Suppressor macrophage (primary cell): ENCODE measurements at places on chromosomes 1 and 21.

DNA sequence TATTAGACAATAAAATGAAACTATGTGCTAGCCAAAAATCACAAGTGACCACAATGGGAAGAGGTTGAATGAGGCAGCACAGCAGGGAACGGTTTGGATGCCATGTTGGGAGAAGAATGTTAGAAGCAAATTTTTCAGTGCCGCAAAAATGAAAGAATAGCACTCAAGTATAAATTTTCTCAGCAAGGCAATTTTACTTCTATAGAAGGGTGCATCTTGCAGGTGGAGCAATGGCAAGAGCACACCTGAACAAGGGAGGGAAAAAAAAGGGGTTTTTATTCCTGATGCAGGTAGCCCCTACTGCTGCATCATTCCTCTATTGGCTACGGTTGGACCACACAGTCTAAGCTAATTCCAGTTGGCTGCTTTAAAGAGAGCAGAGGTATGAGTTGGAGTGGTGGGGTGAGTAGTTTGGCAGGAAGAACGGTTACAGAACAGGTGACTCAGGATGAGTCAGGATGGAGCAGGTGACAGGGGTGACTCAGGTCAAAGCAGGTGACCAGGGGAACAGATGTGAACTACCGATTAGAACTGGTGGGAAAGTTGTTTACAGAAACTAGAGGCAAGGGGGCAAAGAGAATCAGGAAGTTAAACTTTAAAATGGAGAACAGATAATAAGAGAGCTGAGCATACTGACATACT is 301.1 kb upstream of the NRIP1 start:
- no peak for DNase-seq

DNA sequence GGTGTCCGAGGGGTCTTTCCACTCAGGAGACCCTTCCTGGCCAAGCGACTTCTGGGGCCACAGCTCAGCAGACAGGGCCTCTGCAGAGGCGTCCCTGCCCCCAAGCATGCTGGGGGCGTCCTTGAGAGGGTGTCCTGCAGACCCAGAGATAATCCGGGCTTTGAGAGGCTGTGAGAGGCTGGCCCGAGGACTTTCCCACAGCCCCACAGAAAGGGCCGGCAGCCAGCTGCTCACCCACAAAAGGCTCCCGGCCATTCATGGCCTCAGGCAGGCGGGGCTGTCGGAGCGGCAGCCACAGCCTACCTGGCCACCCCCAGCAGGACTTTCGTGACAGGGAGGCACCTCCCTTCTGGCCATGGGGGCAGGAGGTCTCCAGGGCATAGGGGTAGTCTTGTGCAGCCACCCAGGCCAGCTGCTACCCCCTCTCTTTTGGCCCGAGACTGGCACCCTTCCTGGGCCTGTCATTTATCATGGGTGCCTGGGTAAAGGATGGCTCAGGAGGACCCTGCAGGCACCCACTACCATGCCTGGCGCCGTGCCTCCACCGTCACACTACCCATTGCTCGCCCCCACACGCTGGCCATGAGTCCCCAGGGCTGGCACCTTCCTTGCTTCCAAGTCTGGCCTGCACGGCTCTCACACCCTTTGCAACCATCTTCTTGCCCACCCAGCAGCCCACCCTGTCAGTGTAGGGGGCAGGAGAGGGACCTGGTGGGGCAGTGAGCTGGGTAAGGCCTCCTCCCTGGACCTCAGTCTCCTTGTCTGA is 11.1 kb upstream of the TNFRSF14 start:
- DNase-seq: no peak

DNA sequence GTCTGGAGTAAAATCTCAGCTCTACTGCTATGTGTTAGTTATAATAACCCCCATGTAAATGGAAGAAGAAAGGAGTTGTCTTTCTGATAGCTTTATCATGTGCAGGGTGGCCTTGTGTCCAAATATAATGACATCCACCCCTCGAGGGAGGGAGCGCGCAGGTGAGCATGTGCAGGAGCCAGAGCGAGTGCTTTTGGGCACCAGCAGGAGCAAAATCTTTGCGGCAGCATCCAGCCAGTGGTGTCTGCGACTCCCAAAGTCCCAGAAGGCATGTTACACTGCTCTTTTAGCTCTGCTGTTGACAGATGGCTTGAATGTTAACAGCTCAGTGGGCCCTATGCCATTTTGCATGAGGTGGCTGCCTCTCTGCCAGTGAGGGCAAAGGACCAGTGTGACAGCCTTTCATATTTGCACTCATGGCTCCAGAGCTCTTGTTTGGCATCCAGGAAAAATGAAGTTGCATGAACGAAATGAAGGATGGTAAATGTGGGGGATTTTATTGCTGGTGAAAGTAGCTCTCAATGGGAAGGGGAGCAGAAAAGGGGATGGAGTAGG is 146.7 kb downstream of the HMCN1 start:
- DNase-seq: no peak

DNA sequence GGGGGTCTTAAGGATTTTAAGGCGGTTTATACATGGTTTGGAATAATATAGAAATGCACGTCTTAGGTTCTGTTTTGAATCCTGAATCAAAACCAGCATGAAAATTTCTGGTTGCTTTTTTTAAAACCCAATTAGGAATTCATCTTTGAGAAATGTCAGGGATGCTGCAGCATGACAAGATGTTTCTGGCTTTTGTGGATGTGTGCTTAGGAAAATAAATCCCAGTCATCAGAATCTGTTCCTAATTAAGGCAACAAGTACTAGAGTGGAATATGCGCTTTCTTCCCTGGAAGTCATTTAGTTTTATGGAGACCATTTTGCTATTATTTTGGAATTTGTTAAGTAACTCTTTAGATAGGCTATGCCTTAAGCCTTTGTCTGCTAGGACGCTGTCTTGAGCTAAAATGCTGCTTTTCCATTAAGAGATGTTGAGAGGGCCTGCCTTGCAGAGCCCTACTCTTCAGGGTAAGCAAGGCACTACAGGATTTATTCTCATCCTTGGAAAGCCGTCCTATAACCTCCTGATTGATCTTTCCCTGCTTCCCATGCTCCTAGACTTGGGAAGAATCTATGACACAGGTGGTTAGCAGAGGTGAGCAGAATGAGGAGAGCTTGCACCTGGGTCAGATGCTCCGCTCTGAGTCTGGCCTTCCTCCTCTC is 332.8 kb downstream of the DISC1 start:
- no peak for DNase-seq

DNA sequence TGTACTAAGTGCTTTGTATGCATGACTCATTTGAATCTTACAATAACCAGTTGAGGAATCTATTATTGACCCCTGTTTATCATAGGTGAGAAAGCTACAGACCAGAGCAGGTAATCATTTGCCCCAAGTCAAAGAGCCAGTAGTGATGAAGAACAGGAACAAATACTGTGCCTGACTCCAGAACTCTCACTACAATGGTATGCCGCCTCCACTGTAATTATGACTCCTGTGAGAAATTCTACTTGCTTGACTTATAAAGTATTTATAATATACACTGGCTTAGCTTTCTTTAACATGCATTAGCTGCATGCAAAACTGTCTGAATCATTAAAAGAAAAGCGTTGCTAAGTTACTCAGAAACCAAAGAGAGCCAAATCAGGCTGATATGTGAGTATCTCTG is 92.6 kb downstream of the ZNF281 start:
- DNase-seq: no peak

DNA sequence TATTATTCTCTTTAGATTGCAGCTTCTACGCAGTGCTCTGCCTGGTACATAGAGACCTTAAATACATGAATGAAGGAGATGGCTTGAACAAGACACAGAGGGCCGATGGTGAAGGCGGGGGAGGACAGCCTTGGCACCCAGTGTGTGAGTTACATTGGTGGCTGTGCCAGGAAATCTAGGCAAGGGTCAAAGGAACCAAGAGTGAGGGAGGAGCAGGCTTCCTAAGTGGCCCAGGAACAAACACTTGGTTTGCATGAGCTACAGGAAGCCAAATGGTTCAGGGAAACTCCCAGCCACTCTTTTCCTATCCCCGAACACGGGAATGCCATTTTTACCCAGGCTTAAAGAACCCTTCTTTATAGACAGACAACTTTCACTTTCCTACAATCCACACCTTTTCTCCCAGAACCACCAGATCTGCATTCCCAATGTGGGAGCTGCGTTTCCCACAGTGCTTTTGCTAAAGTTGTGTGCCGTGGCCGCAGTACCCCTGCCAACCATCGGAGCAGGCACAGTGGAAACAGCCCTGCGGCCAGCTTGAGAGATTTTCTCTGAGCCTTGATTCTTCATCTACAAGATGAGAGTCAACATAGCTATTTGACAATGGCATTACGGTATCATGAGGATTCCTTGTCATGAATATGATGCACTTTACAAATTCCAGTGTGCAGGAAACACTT is 3.5 kb upstream of the CLEC20A start:
- no peak for DNase-seq

- DNase-seq: peak; percentile 56
These were observed 759 bp downstream of the GPR157 start for GRCh38 chr1:9128166-9128519.

DNA sequence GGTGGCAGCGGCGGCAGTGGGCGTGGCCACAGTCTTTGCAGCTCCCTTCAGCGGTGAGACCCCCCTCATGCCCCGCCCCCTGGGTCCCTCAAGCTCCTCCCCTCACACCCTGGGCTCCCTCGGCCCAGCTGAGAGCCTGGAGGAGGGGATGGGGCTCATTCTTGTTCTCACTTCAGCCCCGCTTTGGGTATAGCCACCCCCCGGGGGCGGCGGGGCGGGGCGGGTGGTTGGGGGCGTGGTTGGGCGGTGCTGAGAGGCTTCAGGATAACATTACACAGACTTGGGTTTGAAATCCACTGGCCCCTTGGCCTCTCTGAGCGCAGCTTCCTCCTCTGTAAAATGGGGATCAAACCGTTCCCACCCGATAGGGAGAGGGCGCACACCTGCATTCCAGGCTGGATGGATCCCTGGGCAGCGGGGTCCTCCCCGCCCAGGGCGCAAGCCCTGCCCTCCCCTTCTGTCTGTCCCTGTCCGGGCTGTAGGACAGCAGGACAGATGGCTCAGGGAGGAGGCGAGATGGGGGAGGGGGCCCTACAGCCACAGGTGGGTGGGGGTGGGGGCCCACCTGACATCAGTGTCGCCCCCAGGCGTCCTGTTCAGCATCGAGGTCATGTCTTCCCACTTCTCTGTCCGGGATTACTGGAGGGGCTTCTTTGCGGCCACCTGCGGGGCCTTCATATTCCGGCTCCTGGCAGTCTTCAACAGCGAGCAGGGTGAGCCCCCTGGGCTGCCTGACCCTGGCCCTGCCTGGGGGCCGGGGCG is 5.1 kb downstream of the CLCNKA start:
- no peak for DNase-seq

DNA sequence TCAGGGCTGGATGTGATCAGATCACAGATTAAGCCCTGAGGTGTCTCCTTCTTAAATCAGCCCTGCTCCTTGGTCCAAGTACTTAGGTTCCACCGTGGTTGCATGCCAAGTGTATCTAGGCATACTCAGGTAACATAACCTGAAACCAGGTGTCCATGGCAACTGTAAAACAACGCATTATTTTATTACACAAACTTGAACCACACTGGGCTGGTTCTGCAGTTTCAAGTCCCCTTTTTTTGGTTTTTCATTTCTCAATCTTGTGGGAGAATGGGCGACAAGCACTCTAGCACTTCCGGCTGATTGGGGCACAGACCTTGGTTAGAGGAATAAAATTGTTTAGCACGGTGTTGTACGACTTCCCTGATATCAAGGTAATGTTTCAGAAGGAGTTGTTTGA is 65.2 kb downstream of the GBP6 start:
- peak; percentile 30 for DNase-seq

DNA sequence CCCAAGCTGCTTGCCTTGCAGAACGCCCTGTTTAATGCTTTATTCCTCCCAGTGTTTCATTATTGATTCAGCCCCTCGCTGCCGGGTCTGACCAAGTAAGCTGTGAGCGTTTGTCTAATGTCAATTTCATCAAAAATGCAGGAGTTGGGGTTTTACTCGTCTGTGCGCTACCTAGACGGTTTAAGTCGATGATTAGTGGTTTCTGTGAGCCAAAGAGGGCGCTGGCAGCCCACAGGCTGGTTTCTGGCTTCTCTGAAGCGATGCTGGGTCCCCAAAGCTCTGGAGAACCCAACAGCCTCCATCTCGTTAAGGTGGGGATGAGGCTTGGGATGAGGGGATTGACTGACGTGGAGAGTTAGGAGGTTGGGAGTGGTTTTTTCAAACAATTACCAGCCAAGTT is 102.9 kb downstream of the SYF2 start:
- no peak for DNase-seq

- DNase-seq: no peak
These were observed 1.8 kb downstream of the CDKN2C start for GRCh38 chr1:50971748-50972305.

GRCh38 chr1:236576004-236576403 is 28.3 kb downstream of the HEATR1 start:
- DNase-seq: no peak

DNA sequence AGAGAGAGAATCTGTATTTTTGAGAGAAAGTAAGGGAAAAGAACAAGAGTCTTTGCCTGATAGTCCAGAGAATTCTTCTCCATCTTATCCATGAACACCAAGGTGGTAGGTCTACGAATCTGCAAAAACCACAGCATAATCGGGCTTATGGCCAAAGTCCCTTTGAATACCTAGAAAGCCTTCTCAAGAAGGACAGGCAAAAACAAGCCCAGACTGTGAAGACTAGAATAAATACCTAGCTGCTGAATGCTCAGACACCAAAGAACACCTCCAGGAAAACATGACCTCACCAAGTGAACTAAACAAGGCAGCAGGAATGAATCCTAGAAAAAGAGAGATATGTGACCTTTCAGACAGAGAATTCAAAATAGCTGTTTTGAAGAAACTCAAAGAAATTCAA is 79.2 kb downstream of the HFM1 start:
- no peak for DNase-seq

GRCh38 chr1:230694991-230695390 is 18.9 kb downstream of the AGT start:
- DNase-seq: no peak
